ENCODE measurements at places on chromosomes 16 and 17. TPM values are rescaled to one million over a fixed set of nuclear protein-coding genes. Genes with fewer than 3 reads are reported as not detected.

C17orf113 gene
- total RNA-seq = 0.38 TPM

DRC7 gene
- total RNA-seq = not detected

SPATA22 gene
- not detected for total RNA-seq

MAPK7 gene
- 14.1 TPM for total RNA-seq

PGAP3 gene
- 3.9 TPM for total RNA-seq

PRSS33 gene
- not detected for total RNA-seq

TBC1D3I gene
- not detected for total RNA-seq

KRTAP4-5 gene
- total RNA-seq = not detected

KRT38 gene
- total RNA-seq = not detected

MPP2 gene
- total RNA-seq = 0.61 TPM

TBC1D3 gene
- not detected for total RNA-seq

USP43 gene
- total RNA-seq = 6.9 TPM

TRIM65 gene
- 14.9 TPM for total RNA-seq

SMYD4 gene
- total RNA-seq = 6.3 TPM

TGFB1I1 gene
- total RNA-seq = 20.4 TPM

MMP15 gene
- 9.5 TPM for total RNA-seq

TM4SF5 gene
- total RNA-seq = not detected

PROCA1 gene
- 1.3 TPM for total RNA-seq

KIF2B gene
- not detected for total RNA-seq

POLG2 gene
- total RNA-seq = 5.8 TPM

CDH13 gene
- total RNA-seq = 45.0 TPM

CD300H gene
- not detected for total RNA-seq

Data from hair follicular keratinocyte (primary cell).